ENCODE measurements at places on chromosomes 5 and 9.

DNA sequence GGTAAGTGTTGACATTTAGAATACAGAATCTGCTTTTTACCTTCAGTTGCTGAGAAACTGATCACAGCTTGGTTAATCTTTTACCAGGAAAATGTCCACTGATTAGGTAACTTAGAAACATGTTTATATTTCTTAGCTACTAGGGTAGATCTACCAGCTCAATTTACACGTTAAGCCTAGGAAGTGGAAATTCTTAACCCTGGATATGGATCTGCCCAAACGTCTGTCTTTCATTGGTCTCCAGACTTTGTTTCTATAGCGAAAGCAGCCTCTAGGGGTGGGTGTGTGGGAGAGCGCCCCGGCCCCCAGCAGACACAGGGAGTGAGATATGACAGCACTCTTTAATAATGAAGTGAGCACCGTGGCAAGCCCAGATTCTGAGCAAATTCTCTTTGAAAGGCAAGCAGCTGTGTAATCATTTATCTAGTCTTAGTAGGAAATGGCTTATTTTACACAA is 141.6 kb upstream of the ZNF608 start:
- DNase-seq = no peak

DNA sequence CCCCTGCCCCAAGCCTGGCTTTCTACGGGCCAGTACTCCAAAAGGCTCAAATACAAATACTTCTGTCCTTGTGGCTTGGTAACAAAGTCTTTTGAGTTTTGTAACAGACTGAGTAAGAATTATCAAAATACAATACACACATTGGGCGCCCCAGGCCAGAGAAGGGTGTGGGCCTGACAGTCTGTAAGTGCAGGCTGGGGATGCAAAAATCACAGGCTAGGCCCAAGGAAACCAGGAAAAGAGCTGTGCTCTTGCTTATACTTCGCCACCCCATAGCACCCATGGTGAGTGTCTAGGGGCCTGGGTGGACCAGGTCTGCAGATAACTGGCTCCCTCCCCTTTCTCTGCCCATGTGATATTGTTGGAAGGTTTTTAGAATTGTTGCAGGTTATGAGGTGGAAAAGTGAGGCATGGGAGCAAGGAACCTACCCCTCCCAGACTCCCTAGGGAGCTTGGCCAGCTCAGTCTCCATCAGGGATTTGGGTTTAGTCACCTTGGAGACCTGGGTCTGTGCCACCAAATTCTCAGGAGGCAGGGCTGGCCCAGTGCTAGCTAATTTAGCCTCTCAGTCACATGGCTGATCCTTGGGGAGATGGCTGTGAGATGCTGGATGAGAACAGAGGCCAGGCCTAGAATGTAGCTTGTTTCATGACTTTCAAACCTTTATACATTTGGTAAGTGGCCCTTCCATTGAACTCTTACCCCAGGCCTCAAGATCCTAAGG is 72.9 kb downstream of the TARS1 start:
- DNase-seq = no peak

DNA sequence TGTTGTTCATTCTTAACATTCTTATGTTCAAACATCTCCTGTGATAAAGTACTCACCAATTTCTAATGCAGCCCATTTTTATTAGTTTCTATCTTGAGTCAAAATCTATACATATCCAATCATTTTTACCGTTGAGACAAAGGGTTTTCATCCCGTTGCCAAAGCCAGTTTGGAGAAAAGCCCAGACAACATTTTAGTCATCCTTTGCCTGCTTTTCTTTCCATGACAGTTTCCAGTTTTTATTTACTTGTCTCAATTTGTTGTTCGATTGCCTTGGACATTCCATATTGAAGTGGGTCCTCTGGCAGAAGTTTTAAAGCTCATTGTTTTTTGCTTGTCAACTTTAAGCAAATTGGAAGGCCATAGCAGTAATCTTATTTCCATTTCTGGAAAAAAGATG is 123.9 kb downstream of the RAB3C start:
- no peak for DNase-seq

DNA sequence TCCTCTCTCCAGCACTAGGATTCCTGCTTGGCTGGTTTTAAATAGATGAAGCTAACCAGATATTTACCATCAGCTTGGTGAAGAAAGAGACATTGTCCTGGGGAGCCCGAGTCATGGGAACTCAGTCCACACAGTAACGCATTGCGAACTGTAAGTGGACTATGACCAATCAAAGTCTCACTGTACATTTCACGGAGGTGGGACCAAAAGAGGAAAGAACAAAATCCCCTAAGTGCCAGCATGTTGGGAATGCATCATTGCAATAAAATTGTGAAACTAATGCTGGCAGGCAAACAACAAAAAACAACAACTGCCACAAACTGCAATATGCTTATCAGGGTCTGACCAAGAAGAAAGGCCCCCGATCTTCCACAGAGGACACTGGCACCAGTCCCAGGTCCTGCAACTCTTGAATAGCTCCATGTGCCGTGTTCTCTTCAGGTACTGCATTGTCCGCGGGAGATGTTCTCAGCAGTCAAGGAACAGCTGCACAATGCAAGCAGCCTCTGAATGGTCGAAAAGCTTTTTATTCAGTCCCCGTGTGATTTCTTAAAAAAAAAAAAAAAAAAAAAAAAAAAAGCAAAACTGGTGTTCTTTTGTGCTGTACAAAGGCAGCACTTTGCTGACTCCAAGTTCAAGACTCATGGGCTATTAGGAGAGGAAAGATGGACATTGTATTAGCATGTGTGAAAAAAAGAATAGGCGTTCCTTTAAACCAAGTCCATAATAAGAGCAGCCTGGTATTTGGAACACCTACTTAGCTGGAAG is 38.1 kb downstream of the SEMA6A start:
- no peak for DNase-seq

DNA sequence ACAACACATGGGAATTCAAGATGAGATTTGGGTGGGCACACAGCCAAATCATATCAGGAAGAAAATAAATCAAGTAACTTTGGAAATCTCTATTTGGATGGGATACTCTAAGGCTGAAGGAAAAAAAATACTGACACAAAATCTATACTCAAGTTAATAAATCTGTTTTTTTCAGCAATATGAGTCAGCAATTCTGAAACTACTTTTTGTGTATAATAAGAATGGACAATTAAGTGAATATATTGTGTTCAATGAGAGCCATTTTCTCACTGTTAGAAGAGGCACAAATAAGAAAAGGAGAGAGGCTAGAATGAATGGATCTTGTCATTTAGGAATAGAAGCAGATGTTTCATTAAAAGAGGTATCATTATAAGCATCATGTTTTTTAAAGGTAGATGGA is 651.0 kb downstream of the TAF11L14 start:
- DNase-seq = no peak

DNA sequence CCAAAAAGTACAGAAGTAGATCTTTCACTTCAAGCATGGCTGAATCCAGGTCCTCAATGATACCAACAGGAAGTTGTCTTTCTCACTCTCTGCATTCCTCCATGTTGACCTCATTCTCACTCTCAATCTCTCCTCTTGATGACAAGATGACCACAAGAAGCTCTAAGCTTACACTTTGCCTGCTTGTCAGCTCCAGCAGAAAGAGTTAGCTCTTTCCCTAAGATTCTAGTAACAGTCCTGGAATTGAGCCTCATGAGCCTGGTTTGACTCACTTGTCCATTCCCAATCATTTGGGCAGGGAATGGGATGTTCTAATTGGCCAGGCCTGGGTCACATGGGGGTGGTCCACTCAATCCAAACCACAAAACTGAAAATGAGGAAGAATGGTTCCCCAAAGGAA is 3.3 kb upstream of the CLTA start:
- no peak for DNase-seq

GRCh38 chr5:107790671-107791070 is 119.9 kb upstream of the EFNA5 start:
- DNase-seq = no peak

- no peak for DNase-seq
Observed at GRCh38 chr9:121863955-121864354, 212.5 kb downstream of the DAB2IP start.

GRCh38 chr9:13832446-13832845 is 481.5 kb downstream of the NFIB start:
- DNase-seq = no peak

- no peak for DNase-seq
Observed at GRCh38 chr9:129434187-129434586, 186.7 kb downstream of the C9orf50 start.

- no peak for DNase-seq
Observed at GRCh38 chr5:150301901-150302300, 804 bp downstream of the ARSI start.

DNA sequence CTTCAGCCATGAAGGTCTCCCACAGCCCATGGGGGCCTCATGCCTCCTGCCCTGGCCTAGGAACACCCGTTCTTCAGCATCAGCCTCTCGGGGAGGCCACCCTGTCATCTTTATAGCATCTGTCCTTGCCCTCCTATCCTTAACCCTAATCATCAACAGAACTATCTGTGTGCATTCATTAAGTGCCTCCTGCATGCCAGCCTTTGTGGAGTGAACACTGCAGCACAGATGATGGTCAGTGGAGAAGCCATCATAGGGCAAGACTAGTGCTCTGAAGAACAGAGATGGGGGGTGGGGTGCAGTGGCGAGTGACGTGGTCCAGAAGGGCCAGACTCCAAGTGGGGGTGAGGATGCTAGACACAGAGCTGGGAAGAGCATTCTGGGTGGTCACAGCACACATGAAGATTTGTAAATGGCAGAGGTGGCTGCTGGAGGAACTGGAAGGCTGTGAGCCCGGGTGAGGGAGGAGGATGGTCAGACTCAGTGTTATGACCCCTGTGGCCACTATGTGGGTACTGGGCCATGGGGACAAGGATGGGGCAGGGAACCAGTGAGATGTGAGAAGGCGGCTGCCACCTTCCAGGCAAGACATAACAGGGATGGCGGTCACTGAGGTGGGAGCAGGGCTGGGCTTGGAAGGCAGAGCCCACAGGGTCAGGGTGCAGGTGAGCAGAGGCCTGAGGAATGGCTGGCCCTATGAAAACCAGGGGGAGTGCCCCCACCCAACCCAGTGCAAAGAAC is 3.6 kb upstream of the CARD19 start:
- DNase-seq = no peak

DNA sequence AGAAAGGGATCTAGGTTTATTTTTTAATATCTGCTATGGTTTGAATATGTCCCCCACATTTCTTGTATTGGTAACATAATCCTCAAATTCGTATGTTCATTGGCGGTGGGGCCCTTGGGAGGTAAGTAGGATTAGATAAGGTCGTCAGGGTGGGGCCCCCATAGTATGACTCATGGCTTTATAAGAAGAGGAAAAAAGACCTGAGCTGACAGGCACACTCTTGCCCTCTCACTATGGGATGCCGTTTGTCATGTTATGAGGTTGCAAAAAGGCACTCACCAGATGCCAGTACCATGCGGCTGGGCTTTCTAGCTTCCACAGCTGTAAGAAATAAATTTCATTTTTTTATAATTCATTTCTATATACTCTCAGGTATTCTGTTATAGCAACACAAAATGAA is 67.3 kb upstream of the SGCD start:
- no peak for DNase-seq

- no peak for DNase-seq
Observed at GRCh38 chr5:156879665-156880285, 29.7 kb downstream of the PPP1R2B start.

GRCh38 chr5:144421411-144421810 is 250.7 kb downstream of the KCTD16 start:
- DNase-seq = no peak

- peak; percentile 25 for DNase-seq
Observed at GRCh38 chr9:136854113-136854841, 2.1 kb downstream of the MAMDC4 start.
